ENCODE measurements at places on chromosomes 12 and 14.

GRCh38 chr14:50015716-50016115, 100.7 kb downstream of the VCPKMT start:
- no peak for DNase-seq

DNA sequence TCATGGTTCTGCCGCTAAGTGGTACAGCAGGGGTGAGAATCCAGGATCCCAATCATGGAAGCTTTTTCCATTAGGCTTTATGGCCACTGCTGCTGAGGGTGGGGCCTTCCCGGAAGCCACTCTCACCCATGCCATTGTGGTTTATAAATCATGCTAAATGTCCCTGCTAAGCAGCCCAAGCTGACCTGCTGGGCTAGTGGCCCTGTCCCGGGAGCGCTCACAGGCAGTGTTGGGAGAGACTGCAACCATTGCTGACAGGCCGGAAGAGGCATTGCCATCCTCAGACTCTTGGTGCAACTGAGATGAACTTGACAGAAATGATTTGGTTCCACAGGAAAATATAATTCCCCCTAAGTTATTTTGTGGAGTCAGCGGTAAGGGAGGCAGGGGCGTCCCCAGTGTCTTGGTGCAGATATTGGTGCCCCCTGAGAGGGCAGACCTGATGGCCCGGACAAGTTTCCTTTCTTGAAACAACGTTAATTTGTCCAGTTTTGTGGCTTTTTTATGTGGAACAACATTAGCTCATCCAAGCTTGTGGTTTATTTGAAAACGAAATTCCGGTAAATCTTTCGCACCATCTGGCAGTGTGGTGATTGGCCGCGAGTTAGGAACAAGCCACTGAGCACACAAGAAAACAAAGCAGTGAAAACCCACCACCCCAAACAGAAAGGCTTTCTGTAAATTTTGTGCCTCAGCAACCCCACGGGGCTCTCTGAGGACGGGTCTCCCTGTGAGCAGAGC, 82.3 kb downstream of the SSPN start:
- no peak for DNase-seq

DNA sequence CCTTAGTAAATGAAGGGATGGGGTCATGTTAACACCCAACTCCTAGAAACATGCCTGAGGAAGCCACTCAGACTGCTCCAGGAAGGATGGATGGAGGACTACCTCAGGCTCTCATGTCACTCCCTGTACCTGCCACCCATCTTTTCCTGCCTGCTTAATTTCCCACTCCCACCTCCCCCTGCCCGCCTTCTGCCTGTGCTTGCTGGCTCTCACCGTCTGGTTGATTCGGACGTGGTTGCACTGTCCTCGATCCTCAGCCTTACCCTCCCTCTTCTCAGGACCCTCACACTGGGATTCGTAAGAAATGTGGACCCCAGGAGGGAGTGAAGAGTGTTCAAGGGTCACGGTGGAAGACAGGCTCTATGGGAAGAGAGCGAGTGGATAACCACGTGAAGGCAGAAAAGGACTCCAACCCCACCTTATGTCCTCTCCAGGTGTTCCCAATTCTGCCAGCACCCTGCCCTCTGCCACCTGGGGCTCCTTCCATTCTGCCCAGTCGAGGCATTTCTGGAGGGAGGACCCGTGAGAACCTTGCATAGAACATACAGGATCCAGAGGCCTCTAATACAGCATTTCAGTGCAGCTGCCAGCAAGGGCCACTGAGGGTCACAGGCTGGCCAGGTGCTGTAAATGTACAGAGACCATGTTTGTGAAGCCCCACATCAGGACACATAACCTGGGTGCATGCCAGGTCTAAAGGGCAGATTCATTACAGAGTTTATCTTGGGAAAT, 12.9 kb downstream of the ITGB7 start:
- DNase-seq = no peak

GRCh38 chr12:38872561-38872960, 32.8 kb downstream of the CPNE8 start:
- no peak for DNase-seq

- DNase-seq = no peak
Measured at GRCh38 chr12:25388183-25388582, 137.5 kb upstream of the KRAS start.

- no peak for DNase-seq
Measured at GRCh38 chr14:100498068-100498467, 89.1 kb downstream of the BEGAIN start.

Data from activated gamma-delta T cell (primary cell).